KG1 (cell line): ENCODE measurements at places on chromosomes 11 and 22.

- DNase-seq: no peak
Observed at GRCh38 chr11:93570759-93571413, 27.7 kb upstream of the SMCO4 start.

GRCh38 chr22:20486229-20486628, 9.4 kb downstream of the KLHL22 start:
- DNase-seq: no peak

DNA sequence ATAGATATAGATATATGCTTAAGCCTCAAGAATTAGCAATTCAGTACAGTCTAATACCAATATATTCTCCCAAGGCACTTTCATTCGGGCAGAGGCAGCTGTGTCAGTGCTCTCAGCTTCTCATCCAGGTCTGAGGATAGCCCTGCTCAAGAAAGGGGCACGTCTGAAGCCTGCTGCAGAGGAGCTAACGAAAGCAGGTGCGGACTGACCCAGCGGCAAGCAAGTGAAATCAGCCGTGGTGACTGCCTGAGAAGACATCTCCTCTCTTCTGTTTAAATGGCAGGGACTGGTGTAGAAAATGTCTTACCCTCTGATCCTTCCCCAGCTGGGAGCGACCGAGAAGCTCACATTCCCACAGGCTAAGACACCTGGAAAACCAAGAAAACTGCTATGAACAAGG, 468.6 kb downstream of the BRD1 start:
- no peak for DNase-seq

DNA sequence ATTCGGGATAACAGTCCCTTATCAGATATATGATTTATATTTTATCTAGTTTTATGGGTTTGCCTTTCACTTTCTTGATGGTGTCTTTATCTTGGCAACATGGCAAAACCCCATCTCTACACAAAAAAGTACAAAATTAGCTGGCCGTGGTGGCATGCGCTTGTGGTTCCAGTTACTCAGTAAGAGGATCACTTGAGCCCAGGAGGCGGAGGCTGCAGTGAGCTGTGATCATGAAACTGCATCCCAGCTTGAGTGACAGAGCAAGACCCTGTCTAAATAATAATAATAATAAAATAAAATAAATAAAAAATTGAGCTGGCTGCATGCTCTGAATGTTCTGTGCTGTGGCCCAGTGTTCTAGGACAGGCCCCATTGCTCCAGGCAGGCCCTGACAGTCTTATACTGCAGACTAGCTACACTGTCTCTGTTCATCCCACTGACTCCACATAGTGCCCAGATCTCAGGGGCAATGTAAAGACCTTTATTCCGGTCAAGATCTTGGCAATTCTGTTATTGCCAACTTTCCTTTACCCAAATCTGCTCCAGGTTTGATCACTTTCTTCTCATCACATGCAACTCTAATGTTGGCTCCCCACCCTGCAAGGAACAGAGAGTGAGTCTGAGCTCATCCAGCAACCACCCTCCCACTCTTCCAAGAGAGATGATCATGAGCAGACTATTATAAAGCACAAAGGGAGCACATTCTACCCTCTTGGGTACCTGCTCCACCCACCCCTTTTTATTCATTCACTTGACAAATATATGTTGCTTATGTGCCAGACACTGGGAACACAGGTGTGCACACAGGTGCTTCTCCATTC, 8.8 kb downstream of the HSPA8 start:
- no peak for DNase-seq

GRCh38 chr22:27554841-27555456, 246.6 kb downstream of the MN1 start:
- no peak for DNase-seq

DNA sequence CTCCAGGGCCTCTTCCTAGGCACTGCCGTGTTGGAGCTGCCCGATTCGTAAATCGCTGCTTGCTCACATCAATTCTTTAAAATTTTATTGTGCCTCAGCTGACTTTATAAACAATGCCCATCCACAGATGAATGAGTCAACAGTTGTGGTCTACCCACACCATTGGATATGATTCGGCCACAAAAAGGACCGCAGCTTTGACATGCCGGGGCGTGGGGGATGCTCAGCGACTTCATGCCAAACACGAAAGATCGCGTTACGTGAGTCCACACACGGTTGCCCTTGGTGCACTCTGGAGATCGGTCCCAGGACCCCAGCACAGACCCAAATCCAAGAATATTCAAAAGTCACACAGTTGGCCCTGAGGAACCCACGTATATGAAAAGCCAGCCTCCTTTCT, 195.7 kb downstream of the CTTN start:
- no peak for DNase-seq

DNA sequence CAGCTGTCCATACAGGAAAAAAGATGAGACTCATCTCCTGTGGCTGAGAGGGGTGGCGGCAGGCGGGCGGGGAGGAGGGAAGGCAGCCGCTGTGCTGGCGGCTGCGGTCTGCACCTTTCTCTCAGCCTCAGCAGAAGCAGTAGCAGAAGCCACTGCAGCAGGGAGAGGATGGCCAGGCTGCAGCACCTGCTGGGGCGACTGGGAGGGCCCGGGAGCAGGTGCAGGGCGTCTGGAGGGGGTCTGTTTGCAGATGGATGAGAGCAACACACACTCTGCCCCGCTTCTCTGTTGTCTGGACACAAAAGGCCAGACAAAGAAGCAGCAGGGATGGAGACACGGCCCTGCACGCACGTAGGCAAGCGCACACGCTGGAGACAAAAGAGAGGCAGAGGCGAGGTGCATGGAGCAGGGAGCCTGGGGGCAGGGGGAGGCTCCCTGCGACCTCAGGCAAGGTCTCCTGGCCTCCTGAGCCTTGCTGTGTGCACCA, 9.3 kb upstream of the MIAT start:
- DNase-seq: no peak

DNA sequence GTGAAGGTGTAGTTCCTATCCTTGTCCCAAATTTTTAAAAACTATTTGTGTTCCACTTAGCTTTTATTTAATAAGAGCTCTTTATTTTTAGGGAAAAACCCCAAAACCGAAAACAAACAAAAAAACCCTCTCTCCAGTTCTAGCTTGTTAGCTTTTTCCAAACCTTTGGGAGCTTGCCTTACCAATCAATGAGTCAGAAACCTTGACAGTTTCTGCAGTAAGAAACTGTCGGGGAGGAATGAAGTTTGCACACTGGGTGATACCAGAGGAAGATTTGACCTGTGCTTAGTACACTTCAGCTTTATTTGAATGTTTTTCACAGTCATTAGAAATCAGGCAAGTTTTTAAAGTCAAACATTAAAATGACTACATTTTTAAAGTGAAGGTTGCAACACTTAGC, 105.0 kb downstream of the FAT3 start:
- DNase-seq: no peak

GRCh38 chr11:64015935-64016845, 19.5 kb upstream of the FLRT1 start:
- DNase-seq: no peak

DNA sequence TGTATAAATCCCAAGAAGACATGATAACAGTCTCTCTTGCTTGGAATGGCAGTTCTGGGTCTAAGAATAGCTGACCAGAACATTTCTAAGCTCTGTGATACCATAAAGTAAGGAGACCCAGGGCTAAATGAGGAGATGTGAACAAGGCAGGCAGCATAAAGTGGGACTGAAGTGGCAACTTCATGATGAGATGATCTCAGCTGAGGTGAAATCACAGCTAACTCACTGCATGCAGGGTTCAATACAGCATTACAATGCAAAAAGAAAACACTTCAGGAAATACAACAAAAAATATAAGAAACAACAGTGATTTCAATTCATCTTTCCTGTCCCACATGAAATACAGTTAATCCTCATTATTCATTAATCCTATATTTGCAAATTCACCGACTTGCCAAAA, 44.6 kb downstream of the MRE11 start:
- DNase-seq: no peak

- no peak for DNase-seq
Observed at GRCh38 chr22:23070418-23071229, at the start of gene GNAZ. Gene GNAZ (plus strand): TSS chr22:23070519. CDS start chr22:23095696, 25,177 bp downstream.

DNA sequence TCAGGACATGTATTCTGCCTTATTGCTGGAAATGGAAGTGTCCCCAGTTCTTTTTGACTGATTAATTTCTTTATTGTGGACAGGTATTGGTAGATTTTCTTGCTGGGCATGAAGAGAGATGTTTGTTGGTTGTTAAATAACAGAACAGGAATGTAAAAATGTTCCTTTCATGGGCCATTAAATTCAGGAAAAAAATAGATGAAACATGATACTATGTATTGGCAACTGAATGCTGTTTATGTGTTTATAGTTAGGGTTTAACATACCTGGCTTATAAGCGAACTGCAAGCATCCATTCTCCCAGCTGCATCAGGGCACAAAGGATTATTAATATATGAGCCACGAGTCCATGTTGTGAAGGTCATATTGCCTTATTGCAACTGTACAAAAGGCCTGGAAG, 368.5 kb downstream of the NELL1 start:
- no peak for DNase-seq

- no peak for DNase-seq
Observed at GRCh38 chr11:118059246-118059940, 17.5 kb upstream of the TMPRSS4 start.

- no peak for DNase-seq
Observed at GRCh38 chr22:47168900-47169800, 406.7 kb downstream of the TBC1D22A start.

DNA sequence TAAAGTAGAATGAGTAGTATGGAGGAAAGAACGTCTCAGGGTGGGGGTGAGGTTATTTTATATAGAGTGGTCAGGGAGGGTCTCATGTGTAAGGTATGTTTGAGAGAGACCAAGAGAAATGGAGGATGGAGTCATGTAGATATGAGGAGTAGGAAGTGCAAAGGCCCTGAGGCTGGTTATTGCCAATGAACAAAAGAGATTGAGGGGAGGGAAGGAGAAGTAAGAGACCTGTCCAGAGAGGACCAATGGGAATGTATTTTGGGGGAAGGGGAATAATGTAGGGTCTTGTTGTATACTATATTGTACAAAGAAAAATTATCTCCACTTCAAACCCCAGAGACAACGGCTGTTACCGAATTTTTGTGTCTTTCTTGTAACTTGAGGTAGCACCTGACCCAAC, 9.8 kb downstream of the CTNND1 start:
- DNase-seq: no peak

- no peak for DNase-seq
Observed at GRCh38 chr11:34344768-34345539, 12.9 kb downstream of the ABTB2 start.

GRCh38 chr22:26956371-26956770, 299.0 kb downstream of the MIAT start:
- DNase-seq: no peak

GRCh38 chr22:49497266-49497665, 330.4 kb downstream of the BRD1 start:
- no peak for DNase-seq

- DNase-seq: peak; percentile 55
Observed at GRCh38 chr11:124586238-124586860, 16.6 kb downstream of the OR8A1 start.

GRCh38 chr22:46149512-46150033, 753 bp upstream of the PPARA start:
- DNase-seq: no peak

- no peak for DNase-seq
Observed at GRCh38 chr11:75826461-75827230, 11.6 kb downstream of the UVRAG start.

DNA sequence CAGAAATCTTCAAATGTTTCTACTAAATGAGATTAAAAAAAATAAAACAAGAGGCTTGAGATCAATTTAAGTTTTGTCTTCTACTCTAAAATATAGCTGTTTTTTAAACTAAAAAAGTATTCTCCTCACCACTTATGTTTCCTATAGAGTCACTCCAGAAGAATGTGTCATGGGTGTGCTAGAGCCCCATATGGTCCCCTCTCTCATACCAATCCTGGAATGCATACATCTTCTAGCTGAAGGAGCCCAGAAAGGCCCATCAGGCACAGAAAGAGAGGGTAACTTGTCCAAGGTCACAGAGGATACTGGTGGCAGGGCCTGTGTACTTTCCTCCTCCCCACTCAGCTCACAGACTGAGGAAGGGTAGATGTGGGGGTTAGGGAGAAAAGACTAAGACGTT, 34.4 kb downstream of the RELT start:
- DNase-seq: no peak

GRCh38 chr11:62959422-62959980, 25.3 kb downstream of the SLC22A6 start:
- DNase-seq: no peak

- DNase-seq: no peak
Observed at GRCh38 chr22:31683181-31684105, 21.4 kb upstream of the PISD start.

GRCh38 chr22:21686634-21687393, 21.0 kb downstream of the PPIL2 start:
- no peak for DNase-seq

DNA sequence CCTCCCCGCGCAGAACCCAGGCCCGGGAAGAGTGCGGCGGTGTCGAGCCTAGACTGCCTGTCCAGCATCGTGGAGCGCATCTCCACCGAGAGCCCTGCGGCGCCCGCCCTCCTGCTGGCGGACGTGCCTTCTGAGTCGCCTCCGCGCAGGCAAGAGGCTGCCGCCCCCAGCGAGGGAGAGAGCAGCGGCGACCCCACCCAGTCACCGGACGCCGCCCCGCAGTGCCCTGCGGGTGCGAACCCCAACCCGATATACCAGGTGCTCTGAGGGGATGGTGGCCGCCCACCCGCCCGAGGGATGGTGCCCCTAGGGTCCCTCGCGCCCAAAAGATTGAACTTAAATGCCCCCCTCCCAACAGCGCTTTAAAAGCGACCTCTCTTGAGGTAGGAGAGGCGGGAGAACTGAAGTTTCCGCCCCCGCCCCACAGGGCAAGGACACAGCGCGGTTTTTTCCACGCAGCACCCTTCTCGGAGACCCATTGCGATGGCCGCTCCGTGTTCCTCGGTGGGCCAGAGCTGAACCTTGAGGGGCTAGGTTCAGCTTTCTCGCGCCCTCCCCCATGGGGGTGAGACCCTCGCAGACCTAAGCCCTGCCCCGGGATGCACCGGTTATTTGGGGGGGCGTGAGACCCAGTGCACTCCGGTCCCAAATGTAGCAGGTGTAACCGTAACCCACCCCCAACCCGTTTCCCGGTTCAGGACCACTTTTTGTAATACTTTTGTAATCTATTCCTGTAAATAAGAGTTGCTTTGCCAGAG, 2.0 kb downstream of the MYOD1 start:
- no peak for DNase-seq

DNA sequence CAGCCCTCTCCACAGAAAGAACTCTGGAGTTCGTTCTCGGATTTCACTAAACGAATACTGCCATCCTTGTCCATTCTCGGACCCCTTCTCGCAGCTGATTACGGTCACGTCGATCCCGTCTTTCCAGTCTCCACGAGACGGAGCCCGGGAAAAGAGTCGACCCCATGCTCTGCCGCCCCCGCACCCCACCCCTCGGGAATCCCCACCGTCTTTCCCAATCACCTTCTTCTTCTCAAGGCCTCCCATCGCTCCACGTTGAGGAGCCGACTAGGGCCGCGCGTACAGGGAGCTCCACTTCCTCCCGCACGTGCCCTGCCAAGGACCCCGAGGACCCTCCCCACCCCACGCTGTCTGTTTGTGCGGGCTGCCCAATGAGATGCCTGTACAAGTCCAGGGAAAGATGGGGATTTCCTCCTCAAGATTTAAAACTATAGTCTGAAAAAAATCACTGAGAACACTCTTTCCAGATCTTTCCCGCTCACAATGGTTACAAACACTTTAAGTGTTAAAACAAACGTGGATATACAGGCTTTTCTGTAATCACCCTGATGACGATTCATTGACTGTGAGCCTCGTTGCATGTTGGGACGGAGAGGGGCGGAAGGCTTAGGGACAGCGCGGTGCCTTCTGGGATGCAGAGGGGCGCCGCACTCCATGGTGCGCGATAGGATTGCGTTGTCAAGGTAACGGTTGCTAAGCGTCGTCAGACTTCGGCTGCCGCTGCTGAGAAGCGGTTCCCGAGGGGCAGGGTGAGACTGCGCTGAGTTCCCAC, at the start of gene PES1:
TSS of gene PES1 (minus strand) at position 323 of the 772 bp plus-strand sequence. CDS start at position 246, 77 bp downstream.
- peak; percentile 96 for DNase-seq

- DNase-seq: no peak
Observed at GRCh38 chr11:9797300-9797699, 133.4 kb downstream of the SWAP70 start.
